GM12878 (cell line): ENCODE measurements at places on chromosomes 5 and 9. TPM values are rescaled to one million over a fixed set of nuclear protein-coding genes. Genes with fewer than 3 reads are reported as not detected.

GRCh38 chr9:34777666-34778065 lies 67.7 kb upstream of the CCL21 start:
- DNase-seq = no peak

DNA sequence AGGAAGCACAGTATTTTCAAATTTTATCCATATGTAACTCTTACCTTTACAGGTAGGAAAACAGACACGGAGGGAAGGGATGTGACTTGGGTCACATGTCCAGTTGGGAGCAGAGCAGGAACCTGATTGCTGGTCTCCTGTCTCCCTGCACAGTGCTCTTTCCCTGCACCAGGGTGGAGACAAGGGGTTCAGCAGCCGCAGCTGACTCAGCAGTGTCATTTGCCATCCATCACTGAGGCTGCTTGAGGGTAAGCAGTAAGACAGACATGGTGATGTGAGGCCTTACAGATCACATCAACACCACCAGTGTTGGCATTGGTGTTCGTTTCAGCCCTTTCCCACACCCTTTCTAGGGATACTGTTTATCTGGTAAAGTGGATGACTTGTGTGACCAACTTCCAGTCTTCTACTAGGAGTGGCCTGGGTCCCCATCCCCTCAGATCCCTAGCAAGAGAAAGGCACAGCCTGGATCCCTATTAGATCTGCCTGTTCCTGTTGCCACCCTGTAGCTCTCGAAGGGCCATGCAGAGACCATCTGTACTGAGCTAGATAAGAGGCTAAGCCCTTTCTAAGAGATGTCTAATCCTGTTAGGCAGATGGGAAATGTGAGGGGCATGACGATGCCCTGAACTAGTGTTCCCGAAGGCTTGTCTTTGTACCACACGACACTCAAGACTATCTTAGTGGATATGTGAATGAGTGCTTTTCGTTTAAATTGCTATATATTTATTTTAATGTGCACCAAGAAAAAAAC lies 29.1 kb downstream of the FRMPD1 start:
- no peak for DNase-seq

GRCh38 chr5:40074826-40075225 lies 604.9 kb upstream of the PTGER4 start:
- DNase-seq = no peak

DNA sequence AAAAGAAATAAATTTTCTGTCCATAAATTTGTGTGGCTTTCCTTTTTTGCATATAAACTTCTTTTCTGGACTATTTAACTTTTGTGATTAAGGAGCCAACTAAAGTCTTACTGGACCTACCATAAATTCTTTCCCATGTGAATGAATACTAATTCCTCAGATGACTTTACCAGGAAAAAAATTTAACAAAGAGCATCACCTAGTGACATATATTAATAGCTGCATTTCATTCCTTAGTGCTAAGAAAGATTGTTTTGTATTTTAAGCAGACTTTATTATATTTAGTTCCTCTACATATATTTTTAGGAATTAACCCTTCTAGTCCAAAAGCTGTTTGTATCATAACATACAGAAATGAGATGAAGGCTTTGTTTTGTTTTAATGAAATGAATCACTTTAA lies 64.4 kb downstream of the C9orf85 start:
- no peak for DNase-seq

DNA sequence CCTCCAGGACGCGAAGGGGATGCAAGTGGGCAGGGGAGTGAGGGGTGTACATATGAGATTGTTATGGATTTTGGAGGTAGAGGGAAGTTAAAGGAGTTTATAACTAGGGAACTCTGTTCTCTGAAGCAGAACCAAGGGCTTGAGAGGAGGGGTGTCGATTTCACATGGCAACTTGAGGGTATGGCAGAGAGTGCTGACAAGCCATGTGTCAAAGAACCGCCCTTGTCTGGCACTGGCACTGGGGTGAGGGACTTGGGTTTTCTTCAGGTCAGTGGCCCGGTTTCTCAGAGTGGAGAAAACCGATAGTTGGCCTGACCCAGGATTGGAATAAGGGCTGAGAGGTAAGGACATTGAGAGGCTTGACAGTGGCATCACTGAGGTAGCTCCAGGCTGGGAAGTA lies 47.7 kb upstream of the TESK1 start:
- DNase-seq = no peak

- no peak for DNase-seq
Measured at GRCh38 chr9:91536211-91536691, 112.6 kb upstream of the NFIL3 start.

- DNase-seq = no peak
Measured at GRCh38 chr5:53291528-53291927, 182.0 kb upstream of the MOCS2 start.

- no peak for DNase-seq
Measured at GRCh38 chr5:178423431-178423830, 166.8 kb downstream of the COL23A1 start.

DNA sequence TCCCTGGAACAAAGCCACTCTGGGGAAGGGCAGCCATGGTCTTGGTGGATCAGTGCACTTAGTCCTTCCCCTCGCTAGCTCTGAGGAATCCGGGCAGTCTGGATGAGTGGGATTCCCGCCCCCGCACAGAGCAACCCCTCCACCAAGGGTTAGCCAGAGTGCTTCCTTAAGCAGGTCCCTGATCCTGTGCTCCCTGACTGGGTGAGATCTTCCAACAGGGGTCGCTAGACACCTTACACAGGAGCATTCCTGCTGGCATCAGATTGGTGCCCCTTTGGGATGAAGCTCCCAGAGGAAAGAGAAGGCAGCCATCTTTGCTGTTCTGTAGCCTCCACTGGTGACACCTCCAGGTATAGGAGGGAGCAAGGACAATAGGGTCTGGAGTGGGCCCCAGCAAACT lies 228.8 kb downstream of the AP3B1 start:
- no peak for DNase-seq

The PCDHGA5 gene
- total RNA-seq = 0.13 and 0.23 TPM in 2 replicates
